ENCODE measurements at places on chromosomes 5 and 9.

DNA sequence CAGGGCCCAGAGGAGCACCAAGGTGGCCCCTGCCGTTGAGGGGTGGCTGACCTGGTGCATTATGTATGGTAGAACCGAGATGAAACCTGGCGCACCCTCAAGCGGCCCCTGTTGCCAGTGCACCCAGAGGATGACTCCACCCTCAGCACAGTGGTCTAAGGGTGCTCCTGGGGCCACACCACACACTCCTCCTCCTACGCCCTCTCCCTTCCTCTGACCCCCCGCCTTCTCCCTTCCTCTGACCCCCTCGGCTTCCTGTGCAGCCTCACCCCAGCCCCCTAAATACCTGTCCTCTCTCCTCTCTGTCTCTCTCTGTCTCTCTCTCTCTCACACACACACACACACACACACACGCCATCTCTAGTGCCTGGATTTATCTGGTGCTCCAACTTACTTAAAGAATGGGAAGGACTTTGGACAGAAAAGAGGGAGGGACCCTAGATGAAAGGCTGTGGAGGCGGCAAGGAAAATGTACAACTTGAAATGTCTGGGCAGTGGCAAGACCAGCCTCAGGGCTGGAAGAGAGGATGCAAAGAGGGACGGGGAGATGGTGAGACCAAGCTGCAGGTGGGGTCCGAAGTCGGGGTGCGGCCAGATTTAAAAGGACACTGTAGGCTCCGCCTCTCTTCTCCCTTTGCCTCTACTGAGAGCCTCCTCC is 18.2 kb upstream of the SLC30A5 start:
- no peak for DNase-seq

GRCh38 chr5:111461934-111462333 is 50.4 kb downstream of the STARD4 start:
- DNase-seq: no peak

GRCh38 chr5:177336112-177336511 is 15.4 kb downstream of the LMAN2 start:
- peak; percentile 89 for DNase-seq

DNA sequence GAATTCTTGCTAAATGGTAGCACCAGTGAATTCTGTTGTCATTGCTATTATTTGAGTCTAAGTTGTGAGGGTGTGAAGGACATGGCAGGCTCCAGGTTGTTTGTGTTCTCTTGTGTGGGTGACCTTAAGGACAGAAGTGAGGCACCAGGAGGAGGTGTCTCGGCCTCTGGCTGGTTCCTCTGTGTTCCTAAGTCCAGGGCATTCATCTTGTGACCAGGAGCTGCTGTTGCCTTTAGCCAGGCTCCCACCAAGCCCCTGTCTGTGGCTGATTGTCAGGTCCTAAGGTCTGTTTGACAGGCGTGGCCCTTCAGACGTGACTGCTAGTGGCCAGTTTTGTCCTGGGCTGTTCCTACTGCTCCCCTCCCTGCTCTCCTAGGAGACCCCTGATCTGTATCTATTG is 89.4 kb downstream of the ANGPTL2 start:
- DNase-seq: no peak

DNA sequence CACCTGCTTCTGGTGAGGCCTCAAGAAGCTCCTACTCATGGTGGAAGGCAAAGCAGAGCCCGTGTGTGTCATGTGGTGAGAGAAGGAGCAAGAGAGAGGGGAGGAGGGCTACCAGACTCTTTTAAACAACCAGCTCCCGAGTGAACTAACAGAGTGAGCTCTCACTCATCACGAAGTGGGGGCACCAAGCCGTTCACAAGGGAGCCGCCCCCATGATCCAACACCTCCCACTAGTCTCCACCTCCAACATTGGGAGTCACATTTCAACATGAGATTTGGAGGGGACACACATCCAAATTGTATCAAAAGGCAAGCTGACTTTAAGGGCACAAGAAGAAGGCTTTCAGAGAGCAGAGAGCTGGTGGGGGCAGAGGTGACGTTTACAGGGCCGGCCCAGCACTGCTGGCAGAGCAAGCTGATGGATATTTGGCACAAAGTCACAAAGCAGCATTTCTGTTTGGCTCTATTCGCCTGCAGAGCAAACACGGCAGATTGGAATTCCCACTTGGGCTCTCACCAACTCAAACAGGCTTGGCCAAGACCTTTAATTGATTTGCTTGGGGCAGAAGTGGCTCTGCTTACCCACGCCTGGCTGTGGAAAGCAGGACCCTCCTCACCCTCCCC is 20.0 kb downstream of the PITX1 start:
- DNase-seq: no peak

- DNase-seq: no peak
These were observed 10.6 kb downstream of the AFAP1L1 start for GRCh38 chr5:149282027-149282965.

GRCh38 chr5:41683181-41683580 is 172.8 kb upstream of the PLCXD3 start:
- DNase-seq: no peak

DNA sequence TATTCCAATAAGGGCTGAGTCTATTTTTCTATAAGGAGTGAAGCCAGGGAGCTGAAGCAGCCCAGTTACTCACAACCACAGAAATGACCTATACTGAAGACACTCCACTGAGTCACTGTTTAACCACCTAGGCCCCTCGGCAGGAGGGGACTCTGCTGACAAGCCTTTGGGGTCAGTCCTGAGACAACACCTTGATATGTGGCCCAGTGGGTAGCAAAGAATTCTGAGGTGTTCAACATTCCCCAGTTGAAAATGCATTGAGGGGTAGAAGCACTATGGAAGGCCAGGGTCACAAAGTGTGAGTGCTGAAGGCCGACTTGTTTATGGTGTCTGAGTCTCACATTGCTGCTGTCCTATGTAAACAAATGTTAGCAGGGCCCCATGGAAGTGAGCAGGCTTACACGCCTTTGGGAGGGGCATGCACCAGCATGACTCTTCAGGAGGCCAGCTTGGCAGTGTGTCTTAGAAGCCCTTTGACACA is 112.6 kb upstream of the NFIL3 start:
- DNase-seq: no peak

DNA sequence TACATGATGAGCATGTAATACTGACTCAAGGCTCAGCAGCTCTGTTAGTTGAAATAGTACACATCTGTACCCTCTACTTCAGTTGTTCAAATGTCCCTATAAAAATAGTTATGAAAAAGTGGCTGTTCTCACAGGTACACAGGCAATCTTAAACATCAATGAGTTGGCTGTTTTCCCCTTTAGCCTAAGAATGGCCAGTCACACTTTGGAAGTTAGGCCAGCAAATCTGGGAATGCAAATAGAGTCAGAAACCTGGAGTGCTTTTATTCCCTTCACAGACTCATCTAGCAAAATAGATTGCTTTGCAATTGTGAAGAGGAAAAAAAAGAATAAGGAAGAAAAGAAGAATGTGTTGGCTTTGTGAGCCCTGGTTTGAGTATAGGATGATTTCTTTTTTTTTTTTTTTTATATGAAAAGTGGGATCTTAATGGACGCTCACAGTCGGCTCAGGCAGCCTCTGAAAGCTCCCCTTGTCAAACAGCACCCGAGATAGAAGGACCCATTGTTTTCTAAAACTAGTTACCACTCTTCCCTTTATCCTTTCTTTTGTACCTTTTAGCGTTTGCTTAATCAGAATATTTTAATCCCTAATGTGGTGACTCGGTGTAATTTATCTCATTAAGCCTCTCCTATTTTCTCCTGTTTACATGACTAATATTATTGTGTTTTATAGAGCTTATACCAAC is 27.9 kb upstream of the TLE1 start:
- DNase-seq: no peak

- peak; percentile 2 for DNase-seq
These were observed 584.0 kb downstream of the ACTL7B start for GRCh38 chr9:108271646-108272348.

Data from hematopoietic multipotent progenitor cell treated with erythropoietin and hydrocortisone succinate and interleukin-3 and kit ligand, for 6 days (in vitro differentiated cells).